ENCODE measurements at places on chromosomes 3 and 15.

- DNase-seq = no peak
These were observed 79.3 kb downstream of the SLC7A14 start for GRCh38 chr3:170506556-170506955.

DNA sequence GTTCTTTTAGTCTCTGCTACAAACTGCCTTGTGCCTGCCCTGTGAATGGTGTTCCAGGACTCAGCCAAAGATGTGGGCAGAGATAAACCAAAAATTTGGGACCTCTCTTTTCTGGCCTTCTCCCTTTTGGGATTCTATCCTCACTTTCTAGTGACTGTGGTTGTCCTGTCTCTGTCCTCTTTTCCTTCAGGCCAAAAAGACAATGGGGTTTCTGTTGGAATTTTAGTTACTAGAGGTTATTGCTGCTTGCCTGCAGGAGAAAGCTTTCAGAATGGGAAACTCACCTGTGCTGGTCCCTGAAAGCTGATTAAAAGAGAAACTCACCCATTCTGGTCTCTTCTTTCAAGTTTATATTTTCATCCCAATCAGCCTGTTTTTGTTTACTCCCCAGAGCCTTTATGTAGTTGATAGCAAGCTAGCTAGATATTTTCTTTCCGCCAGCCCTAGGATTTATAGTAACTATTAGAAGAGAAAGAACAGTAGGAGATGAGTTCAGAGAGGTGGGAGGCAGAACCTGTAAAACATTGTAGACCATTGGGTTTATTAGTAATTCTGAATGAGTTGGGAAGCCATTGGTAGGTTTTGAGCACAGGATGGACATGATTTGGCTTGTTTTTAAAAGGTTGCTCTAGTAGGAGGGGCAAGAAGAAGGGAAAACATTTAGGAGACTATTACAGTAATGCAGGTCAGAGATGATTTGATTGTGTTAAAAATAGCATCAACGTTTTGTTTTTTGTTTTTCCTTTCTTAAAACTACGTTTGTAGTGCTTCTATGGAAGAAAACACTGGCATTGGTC is 138.9 kb downstream of the TCF12 start:
- no peak for DNase-seq

- DNase-seq = no peak
These were observed 17.4 kb downstream of the TIMP4 start for GRCh38 chr3:12141350-12141749.

DNA sequence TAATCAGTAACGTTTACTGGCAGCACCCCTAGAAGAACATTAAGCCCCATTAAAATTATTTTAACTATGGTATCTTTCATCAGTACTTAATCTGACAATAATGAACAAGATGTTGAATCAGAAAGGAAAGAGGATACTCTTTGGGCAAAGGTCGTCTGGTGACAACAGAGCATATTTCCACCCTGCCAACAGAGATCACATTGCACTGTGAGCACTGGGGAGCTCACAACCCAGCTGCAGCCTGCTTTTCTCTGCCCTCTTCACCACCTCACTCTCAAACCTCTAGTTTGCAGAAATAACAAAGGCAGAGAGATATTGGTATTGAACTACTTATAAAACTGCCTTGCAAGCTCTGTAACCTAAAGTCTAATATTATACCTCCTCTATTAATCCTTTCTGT is 130.0 kb downstream of the FBN1 start:
- DNase-seq = no peak

- no peak for DNase-seq
These were observed 32.4 kb downstream of the SEC61A1 start for GRCh38 chr3:128084675-128085021.

GRCh38 chr3:39529577-39529976 is 62.1 kb downstream of the MOBP start:
- no peak for DNase-seq

DNA sequence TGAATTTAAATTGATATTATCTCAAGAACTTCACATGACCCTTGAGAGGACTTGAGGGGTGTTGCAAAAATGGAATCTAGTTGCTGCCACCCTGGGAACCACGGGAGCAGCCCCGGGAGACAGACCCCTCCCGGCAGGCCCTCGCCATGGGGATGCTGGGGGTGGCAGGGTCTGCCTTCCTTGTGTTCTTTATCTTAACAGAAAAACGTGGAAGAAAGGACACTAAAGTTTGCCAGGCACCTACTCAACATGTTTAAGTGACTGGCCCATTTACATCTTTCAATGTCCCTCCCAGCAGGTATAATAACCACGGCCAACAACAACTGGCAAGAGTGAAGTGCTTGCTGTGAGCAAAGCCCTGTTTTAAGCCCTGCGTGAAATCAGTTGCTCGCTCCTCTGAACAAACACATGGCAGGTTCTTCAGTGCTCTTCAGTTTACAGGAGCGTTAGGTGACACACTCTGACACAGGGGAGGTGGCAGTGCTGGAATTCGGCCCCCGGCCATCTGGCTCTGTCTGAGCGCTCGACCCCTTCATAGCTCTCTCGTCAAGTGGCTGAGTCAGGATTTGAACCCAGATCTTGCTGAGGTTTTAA is 112.5 kb downstream of the ASB7 start:
- no peak for DNase-seq

GRCh38 chr15:48313216-48313615 is 18.0 kb upstream of the DUT start:
- DNase-seq = no peak

DNA sequence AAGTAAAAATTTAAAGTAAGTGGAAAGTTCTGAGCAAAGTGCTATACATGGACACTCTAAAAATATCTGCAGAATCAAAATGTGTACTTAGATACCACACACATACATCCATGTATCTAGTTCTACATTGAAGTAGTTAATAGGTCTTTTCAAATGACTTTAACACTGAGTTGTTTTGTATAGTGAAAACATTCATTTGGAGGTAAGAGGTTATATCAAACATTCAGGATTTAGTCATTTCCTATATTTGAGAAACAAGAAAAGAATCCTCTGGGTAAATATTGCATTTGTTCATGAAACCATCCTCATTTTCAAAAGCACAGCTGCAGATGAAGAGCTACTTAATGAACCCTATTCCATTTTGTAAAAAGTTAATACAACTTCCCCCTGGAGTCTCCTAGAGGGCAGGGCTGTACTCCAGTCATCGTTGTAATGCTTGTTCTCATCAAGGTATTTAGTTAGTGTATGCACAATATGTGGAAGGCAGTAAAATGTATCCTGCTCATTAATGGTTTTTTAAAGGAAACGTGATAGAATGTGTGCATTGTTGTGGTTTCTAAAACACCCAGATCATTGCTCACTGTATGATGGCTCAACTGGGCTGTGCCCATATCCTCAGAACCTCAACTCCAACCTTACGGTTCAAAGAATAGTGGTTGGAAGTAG is 26.2 kb downstream of the ARPP21 start:
- no peak for DNase-seq

DNA sequence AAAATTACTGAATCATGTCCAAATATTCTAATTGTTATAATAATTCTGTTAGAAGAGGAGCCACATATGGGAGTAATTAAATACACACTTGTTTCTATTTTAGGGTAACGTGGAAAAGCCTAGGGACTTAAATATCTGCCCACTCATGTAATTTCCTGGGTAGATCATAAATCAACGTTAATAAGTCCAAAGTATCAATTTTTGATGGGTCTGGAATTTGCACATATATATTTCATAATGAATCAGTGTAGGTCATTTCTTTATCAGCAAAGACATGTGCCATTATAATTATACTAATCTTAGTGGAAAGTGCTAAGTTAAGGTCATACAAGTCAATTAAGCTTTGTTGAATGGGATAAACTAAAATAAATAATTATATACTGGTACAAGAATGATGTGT is 346.2 kb downstream of the ZBBX start:
- no peak for DNase-seq

DNA sequence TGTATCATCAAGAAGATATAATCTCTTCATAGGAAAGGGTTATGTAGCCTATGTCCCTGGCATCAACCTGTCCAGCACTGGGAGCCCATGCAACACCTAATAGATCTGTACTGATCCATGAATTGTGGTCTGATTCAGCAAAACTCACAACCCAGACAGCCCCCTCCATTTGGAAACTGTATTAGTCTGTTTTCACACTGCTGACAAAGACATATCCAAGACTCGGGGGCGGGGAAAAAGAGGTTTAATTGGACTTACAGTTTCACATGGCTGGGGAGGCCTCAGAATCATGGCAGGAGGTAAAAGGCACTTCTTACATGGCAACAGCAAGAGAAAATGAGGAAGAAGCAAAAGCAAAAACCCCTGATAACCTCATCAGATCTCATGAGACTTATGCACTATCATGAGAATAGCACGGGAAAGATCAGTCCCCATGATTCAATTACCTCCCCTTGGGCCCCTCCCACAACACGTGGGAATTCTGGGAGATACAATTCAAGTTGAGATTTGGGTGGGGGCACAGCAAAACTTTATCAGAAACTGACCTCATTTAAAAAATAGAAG is 83.3 kb downstream of the TRIM42 start:
- no peak for DNase-seq

- no peak for DNase-seq
These were observed 6.1 kb upstream of the KPNA1 start for GRCh38 chr3:122520861-122521260.

DNA sequence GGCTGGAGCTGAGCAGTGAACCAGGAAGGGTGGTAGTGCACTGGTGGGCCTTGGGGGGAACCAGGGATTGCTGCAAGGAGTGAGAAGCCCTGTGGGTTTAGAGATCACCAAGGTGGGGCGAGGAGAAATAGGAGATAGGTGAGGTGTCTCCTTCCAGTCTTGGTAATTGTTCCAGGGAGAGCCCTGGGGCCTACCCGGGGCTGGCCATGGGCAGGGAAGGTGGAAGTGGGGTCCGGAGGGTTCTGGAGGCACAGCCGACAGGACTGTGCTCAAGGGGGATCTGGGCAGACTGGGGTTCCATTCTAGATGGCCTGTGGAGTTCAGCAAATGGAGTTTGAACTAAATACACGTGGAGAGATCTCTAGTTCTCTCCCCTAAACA is 4.5 kb downstream of the CHST13 start:
- DNase-seq = no peak

DNA sequence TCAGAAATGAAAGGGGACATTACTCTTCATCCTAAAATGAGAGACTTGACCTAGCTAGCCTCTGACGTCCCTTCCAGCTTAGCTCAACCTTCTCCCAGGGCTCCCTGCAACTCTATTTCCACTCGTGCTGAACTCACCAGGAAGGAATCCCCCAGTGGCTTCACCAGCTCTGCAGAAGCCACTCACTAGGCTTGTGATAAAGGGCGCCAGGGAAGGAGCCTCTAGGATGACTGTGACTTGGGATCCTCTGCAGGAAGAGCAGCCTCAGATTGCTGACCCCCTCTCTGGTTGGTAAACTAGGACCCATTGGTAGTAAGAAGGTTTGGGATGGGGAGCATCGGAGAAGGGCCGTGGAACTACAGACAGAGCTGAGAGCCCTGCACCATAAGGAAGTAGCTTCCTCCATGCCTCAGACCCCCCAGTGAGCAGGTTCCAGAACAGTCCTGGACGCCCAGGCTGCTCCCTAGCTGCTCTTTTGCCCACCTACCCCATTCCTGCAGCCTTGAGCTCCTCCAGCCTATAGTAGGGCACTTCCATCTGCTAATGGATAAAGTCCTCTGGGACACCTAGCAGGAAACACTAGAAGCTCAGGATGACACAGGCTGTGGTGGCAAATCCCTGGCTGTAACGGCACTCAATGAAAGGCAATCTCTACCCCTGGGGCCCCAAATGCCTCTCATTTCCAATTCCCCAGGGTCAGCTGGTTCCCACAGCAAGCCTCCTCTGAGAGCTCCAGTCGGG is 26.0 kb downstream of the PLA2G4F start:
- DNase-seq = no peak

DNA sequence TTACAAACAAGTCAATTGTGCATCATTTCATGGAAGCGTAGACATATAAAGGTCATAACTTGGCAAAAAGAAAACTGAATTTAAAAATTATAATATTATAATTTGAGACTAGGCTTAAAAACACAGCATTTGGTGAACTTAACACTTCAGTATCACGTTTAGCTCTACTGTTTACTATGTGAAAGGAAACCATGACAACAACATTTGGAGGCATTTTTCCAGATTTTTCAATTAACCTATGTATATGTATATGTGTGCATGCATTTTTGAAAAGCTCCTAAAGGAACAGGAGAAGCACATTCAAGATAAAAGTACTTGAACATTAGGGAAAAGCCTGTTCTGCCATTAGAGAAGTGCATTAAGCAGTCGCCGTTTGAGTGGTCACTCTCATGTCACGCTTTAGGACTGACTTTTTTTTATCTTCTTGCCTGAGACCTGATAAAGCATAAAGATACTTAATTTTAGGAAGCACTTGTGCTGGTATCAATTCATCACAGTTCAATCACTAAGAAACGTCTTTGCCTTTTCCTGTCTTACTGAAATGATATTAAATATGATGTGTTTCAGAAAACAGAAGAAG is 156.0 kb downstream of the NAALADL2 start:
- DNase-seq = no peak

DNA sequence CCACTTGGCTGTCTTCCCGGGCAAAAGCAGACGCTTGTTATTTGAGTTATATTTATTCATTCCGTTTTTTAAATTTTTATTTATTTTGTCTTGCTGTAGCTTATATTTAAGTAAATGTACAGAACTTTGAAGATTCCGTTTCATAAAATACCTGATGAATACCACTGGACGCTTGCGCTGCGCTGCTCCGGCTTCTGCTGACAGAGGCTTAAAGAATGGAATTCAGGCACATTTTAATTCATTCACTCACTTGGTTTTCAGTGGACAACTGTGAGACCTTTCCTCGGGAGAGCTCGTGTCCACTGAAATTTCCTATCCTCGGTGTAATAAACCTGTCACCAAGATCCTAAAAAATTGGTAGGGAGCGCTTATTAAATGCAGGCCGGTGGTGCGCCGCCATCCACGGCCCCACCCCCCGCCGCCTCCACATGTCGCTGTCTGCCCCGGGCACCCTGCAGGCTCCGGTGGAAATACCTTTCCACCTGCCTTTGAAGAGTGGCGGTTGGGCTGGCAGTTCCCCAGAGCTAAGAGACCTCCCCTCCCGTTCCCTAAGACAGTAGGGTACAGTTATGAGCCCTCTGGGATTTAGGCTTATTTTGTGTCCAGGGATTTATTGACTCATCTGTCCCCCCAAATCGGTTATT is 62.5 kb upstream of the UBE2E1 start:
- no peak for DNase-seq

- no peak for DNase-seq
These were observed 1314.6 kb upstream of the GBE1 start for GRCh38 chr3:83076041-83076440.

DNA sequence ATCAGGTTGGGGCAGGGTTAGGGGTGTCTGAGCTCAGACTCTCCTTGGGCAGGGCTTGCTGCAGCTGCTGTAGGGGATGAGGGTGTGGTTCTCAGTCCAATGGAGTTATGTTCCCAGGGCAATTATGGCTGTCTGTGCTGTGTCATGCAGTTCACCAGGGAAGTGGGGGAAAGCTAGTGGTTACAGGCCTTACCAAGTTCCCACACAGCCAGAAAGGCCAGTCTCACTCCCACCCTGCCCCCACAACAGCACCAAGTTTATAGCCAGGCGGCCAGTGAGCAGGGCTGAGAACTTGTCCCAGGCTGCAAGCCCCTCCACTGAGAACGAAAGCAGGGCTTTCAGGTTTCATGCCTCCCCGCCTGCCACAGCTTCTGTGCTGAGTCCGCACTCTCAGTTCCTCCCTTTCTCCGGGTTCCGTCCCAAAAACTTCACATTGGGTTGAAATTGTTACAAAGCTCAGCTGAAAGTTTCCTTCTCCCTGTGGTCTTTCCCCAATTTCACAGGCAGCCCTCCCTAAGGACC is 19.6 kb upstream of the CPOX start:
- no peak for DNase-seq

Measured in activated naive CD4-positive, alpha-beta T cell (primary cell).